ENCODE measurements at places on chromosomes 1 and 21. TPM values are rescaled to one million over a fixed set of nuclear protein-coding genes. Genes with fewer than 3 reads are reported as not detected.

Gene PTGS2
- total RNA-seq: 3.1 TPM

Gene FTCD
- not detected for total RNA-seq

DNA sequence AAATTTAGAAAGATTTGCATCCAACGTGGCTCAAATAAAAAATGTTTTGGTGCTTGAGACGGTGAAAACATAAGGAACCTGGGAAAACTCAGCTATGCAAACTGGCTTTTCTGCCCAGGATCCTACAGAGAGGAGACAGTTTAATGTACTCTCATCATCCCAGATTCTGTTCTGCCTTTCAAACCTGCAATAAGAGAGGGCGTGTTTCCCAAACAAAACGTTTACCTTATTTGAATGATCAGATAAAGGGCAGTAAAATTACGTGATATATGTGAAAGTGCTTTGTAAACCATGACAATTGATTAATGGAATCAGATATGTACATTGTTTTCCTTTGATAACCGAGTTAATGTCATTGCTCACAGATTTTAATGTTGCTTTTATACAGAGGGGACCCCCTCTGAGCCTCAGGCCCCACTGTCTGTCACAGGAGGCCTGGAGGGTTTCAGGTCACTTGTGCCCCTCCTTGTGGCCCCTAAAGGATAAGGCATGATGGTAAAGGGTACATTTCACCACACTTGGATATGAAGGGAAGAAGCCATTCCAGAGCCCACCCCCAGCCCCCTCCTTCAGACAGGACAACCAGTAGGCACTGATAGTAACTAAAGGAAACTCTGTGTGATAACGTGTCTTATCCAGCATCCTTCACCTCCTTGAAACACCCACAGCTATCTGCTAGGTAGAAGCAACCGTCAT is 157.6 kb downstream of the EDEM3 start:
- no peak for DNase-seq

DNA sequence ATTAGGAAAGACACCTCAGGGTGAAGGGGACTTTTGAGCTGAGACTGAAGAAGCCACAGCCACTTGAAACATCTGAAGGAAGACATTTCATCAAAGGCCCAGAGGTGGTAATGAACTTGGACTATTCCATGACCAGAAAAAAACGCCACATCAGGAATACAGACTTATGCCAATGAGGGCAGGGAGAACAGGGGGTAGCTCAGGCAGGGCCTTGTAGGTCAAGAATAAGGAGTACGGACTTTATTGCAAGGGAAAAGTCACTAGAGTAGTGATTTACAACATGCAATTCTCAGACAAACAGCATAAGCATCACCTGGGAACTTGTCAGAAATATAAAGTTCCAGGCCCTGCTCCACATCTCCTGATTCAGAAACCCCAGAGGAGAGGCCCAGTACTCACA is 11.8 kb downstream of the TP53BP2 start:
- DNase-seq: no peak

GRCh38 chr1:92907949-92908684 is 53.1 kb downstream of the DIPK1A start:
- DNase-seq: no peak

GRCh38 chr1:39680751-39681150 is 8.8 kb upstream of the NT5C1A start:
- no peak for DNase-seq

- no peak for DNase-seq
These were observed 70.8 kb downstream of the PRDM2 start for GRCh38 chr1:13770743-13771142.

- DNase-seq: no peak
These were observed 29.4 kb upstream of the PPP2R5A start for GRCh38 chr1:212255705-212256307.

DNA sequence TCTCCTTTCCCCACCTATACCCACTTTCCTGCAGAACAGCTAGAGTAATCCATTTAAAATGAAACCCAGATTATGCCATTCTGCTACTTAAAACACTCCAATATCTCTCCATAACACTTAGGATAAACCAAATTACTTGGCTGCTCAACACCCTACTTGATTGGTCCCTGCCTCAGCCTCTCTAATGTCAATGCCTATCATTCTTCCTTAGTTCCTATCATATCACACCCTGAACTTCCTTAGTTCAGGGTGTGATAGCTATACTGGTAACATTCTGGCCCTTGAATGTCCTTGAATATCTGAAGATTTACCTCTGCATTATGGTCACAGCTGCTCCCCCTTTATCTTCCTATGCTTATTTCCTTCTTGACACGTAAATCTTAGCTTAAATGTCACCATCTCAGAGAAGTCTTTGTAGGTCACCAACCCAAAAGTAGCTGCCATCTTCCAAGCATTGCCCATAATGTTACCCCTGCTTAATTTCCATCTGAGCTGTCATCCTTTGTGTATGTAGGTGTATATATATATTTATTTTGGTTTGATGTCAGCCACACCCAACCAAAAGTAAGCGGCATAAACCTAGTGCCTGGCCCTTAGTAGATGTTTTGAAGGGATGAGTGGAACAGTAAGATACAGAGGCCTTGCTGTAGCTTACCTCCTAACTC is 379.8 kb downstream of the PTPRC start:
- no peak for DNase-seq

GRCh38 chr1:186792870-186793581 is 35.7 kb upstream of the PLA2G4A start:
- DNase-seq: no peak

DNA sequence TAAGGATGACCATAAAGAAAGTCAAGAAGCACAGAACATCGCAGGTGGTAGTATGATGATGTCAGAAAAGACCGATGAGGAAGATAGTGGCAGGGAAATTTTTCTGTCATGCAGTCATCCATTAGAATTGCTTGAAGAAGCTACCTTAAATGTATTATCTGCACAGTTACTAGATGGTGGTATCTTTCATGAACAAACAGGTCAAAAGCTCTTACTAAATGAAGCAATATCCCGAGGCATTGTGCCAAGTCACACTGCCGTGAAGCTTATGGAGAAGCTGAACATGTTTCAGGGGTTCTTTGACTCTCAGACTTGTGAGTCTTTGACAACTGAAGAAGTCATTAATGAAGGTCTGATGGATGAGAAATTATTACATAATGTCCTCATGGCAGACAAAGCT is 128.8 kb downstream of the MACF1 start:
- DNase-seq: no peak
